ENCODE measurements at places on chromosomes 7 and 10.

GRCh38 chr10:120431251-120431651 lies 25.8 kb upstream of the PLPP4 start:
- no peak for DNase-seq

DNA sequence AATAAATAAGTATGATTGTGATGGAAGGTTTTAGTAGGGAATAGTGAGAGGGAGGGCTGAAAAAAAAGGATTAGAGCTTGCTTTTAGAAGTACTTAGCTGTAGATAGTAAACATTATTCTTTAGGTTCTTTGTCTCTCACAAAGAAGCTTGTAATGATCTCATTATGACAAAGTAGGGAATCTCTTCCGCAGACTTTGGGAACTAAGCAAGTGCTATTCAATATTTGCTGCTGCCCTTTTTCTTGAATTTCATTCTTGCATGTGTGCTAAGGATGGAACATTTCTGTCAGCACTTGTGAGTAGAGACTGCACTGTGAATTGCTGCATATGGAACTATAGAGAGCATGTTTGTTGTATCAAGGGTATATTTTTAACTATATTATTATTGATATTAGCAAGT lies 173.4 kb downstream of the ST7 start:
- DNase-seq: no peak

DNA sequence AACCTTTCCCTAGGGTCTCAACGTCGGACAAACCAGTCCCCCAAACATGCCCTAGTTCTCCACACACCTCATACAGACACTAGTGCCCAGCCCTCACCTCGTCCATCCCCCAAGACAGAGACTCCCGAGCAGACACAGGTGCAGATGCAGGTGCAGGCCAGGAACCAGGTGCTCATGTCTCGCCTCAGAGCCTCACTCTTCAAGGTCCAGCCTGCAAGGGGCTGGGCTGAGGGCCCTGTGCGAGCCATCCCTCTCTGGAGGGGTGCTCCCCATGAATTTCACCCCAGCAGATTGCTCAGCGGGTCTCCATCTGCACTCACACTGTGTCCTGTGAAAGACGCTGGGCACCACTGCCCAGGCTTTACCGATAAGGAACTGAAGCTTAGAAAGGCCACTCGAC lies 36.9 kb upstream of the TUBB8 start:
- no peak for DNase-seq

DNA sequence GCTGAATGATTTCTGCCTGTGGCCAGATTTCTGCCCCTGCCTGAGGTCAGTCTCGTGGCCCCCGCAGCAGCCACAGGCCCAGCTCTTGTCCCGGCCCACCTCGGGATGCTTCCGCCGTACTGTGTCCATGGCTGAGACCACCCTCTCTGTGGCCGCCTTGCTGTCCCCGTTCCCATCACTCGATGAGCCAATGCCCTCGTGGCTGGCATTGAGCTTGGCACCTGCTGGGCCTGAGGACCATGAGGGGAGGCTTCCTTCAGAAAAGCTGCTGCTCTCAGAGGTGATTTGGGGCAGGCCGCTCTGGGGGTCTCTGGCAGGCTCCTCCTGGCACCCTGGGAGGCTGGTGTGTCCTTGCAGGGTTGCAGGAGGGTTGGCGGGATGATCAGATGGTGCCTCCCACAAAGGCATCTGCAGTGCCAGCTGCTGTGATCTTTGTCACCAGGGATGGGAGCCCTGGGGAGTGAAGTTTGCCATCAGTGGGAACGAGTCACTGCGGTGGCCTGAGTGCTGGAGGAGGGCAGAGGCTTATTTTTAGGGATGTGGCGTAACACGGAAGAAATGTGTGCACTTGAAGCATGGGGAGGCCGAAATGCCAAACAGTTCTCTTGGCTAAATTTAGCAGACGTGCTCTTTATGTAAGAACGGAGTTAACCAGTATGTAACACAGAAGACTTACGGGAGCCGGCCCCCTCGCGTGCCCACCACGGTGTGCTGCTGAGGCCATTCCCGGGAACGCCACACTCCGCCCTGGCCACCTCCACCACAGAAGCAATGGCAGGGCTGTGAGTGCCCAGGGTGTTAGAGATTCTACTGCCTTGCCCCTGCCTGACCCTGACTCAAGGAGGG lies 47.7 kb downstream of the VIPR2 start:
- no peak for DNase-seq

- no peak for DNase-seq
These were observed 101.8 kb upstream of the RET start for GRCh38 chr10:42975005-42975493.

GRCh38 chr10:89738551-89739209 lies 37.3 kb downstream of the KIF20B start:
- DNase-seq: no peak

GRCh38 chr10:85531706-85532105 lies 834.9 kb downstream of the GRID1 start:
- DNase-seq: no peak

- DNase-seq: no peak
These were observed 43.6 kb downstream of the FBXL13 start for GRCh38 chr7:103031024-103031423.

DNA sequence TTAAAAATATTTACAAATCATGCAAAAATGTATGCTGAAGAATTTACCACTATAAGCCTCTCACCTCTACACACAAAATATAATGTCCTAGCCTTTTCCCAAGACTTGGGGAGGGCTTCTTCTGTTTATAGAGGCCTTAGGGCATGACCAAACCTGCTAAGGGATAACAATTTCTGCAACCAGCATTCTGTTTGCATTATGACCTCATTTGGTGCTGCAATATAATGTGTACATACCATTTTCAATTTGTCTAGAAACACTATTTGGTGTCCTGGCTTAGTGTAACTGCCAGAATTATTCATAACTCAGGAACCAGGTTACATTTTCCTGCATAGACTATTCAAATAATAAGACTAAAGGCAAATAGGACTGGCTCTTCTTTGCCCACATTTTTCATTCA lies 446.6 kb upstream of the SORCS1 start:
- DNase-seq: no peak

GRCh38 chr7:50436133-50436806 lies 13.9 kb downstream of the FIGNL1 start:
- DNase-seq: no peak

DNA sequence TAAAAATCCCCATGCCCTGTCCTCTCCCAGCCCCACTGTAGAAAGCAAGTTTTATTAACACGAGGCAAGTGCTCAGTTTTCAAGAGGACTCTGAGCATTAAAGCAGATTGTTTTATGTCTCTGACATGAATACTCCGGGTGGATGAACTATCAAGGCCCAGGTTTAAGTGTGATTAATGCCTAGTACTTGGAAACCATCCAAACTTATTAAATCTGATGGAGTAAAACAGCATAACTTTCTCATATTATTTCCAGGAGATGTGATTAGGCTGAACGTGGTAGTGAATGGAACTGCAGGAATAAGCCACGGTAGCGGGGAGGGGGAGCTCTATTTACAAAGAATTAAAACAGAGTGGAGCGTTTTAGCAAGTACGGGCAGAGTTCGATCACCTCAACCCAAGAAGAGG lies 144.2 kb upstream of the RNF32 start:
- no peak for DNase-seq

DNA sequence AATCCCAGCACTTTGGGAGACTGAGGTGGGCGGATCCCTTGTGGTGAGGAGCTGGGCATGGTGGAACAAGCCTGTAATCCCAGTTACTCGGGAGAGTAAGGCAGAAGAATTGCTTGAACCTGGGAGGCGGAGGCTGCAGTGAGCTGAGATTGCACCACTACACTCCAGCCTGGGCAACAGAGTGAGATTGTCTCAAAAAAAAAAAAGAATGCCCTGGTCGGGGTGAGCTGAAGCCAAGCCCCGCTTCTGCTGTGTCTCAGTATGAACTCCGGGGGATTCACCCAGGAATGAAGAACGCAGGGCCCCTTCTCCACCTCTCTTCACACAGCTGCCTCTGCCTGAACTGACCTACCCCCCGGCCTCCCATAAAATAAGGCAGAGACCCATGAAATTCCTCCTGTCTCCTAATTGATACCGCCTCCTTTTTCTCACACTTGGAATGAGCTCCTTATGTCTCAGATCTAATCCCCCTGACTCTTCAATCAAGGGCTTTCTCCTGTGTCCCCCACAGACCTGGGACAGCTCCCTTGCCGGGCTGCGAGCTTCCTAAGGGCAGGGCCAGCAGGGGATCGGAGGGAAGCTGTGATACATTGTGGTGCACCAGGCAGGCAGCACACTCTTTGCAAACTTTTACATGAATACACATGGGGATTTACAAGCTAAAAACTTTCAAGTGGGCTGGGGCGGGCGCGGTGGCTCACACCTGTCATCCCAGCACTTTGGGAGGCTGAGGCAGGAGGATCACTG lies 911 bp upstream of the ZP3 start:
- DNase-seq: no peak

- DNase-seq: peak; percentile 83
These were observed 13.2 kb downstream of the NUDCD3 start for GRCh38 chr7:44477063-44477830.

DNA sequence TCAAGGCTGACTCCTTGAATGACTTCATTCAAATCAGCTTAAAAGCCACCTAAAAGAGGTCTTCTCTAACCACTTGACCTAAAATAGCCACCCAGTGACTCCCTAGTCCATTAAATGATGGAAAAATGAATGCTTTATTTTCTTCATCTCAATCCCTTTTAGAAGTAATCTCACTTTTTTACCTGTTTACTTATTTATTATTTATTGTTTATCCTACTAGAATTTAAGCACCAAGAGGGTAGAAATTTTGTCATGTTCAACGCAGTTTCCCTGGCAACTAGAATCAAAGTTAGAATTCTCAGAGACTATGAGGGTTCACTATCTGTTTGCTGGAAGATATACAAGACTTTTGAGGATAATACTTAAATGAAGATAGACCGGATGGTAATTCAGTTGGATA lies at the start of gene LIPJ:
Gene LIPJ, plus strand, starts transcription at position 301 of the 400 bp plus-strand sequence. CDS start 3,926 bp downstream, outside the sequence.
- DNase-seq: no peak

DNA sequence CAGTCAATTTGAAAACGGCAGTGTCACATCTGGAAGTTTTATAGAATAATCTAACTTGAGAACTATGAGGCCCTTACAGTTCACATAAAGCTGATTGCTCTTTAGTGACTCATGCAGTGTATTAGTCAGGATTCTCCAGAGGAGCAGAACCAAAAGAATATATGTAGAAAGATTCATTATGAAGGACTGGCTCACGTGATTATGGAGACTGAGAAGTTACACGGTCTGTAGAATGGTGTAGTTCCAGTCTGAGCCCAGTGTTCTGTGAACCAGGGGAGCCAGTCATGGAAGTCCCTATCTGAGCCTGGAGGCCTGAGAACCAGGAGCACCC lies 21.5 kb downstream of the RBM33 start:
- DNase-seq: peak; percentile 32

GRCh38 chr10:109173121-109173520 lies 750.2 kb downstream of the XPNPEP1 start:
- DNase-seq: no peak

DNA sequence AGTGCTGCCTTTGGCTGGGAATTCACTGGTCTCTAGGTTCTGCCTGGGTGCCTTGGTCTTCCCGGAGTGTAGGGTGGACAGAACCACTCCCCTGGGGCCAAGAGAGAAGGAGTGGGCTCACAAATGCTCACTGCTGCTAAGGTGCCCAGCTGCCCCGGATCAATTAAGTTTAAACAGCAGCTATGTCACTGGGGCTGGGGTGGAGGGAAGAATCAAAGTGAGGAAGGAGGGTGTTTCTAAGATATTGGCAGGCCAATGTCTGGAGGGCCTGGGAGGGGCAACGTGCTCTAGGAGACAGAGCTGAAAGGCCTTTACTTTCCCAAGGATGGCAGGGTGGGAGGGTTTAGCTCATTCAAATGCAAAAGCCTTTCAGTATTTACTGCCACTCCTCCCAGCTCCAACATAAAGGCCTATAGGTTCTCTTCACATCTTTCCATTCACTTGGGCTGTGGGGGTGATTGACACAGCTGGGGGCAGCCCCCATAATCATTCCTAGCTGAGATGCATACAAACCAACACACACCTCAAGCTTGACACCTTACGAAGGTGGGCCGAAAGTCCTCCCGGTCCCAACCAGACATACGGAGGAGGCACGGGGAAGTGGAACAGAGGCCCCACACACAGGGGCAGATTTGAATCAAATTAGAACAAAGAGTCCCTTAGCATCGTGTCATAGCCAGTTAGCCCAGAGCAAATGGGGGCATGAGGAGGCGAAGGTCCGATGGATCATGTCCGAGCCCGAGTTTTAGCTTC lies 108.0 kb upstream of the EFCAB10 start:
- no peak for DNase-seq

- DNase-seq: no peak
These were observed 246.5 kb downstream of the COBL start for GRCh38 chr7:51070151-51070550.

All from A549 (cell line).